Activated CD4-positive, alpha-beta T cell treated with anti-CD3 and anti-CD28 coated beads, Interleukin-2, amount 10 ng/mL, durations not matched to agents 7 days and 5 days (primary cell): ENCODE measurements at places on chromosomes 4 and X.
A peak's percentile ranks its signal among the peaks of the same experiment; 100 is the strongest.

- DNase-seq, result no peak
These were observed 48.3 kb upstream of the GUCY1A1 start for GRCh38 chr4:155618183-155618838.

DNA sequence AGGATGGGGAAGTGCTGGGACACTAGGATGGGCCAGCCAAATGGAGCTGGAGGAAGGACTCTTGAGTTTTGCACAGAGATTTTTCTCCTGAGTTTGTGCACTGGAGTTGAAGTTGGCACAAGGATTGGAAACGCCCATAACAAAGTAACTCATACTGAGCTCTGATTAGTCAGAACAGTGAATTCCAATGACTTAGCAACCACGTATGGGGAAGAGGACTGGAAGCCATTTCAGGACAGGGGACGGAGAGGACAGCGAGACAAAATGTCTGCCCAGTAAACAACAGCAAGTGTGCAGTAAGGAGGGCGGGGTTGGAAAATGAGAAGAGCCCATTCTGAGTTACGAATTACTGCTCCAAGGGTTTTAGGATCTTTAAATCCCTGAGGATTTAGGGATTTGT, 5.9 kb downstream of the RIPPLY1 start:
- DNase-seq, result no peak

DNA sequence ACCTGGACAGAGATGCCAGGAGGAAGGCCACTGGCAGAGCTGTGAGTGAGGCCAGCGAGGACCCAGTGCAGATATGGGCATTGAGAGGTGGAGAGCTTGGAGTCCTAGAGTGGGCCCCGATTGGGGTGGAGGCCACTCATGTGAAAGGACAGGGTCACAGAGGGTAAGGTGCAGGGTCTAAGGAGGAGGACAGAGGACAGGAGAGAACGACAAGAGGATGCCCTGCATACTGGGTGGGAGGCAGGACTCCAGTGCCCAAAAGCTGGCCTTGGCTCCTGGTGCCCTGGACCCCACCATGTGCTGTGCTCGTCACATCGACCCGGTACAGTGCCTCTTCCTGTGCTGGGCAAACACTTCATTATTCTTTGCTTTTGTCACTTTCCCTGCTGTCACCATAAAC, 66.7 kb downstream of the NAT8L start:
- no peak for DNase-seq

DNA sequence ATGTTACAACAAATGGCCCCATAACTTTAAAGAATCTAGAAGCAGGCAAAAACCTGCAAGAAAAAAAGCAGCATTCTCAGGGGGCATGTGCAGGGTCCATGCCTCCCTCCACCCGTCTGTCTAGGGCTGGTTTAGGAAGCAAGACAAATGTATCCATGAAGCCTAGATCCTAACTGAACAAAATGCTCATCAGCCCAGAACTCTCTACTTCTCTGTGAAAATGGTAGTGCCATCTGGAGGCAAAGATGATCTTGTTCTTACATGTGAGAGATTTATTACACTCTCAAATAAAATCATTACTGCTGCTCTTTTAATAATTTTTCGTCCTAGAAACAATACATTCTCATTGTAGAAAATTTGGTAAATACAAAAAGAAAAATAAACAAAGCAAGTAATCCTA, 26.7 kb downstream of the NR3C2 start:
- DNase-seq, result no peak

GRCh38 chr4:112075129-112075753, 70.0 kb upstream of the FAM241A start:
- DNase-seq, result peak; percentile 33

- DNase-seq, result no peak
These were observed 106.4 kb upstream of the GRIA3 start for GRCh38 chrX:123077631-123078030.

- no peak for DNase-seq
These were observed 34.4 kb downstream of the NEXMIF start for GRCh38 chrX:74890676-74891430.

- DNase-seq, result no peak
These were observed 997.1 kb downstream of the RAB28 start for GRCh38 chr4:12487000-12487399.

- DNase-seq, result no peak
These were observed 41.8 kb downstream of the RBBP7 start for GRCh38 chrX:16828124-16828908.

- no peak for DNase-seq
These were observed 140.1 kb upstream of the FRG1 start for GRCh38 chr4:189800545-189801088.

DNA sequence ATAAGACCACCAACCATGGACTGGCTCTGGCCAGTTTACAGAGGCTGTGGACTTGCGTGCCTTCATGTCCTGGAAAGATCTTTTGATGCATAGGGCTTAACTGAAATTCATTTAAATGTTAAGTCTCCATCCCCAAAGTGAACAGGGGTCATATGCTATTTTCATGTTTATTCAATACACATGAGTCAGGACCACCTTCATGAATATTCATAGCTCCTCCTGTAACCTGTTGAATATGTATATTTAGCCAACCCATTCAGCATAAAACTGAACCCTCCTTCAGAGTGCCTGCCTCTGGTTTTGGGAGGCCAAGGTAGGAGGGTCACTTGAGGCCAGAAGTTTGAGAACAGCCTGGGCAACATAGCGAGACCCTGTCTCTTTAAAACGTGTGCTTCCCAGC, 7.1 kb downstream of the CTPS2 start:
- DNase-seq, result no peak

- peak; percentile 22 for DNase-seq
These were observed 54.6 kb downstream of the ARAP2 start for GRCh38 chr4:36189511-36190226.

DNA sequence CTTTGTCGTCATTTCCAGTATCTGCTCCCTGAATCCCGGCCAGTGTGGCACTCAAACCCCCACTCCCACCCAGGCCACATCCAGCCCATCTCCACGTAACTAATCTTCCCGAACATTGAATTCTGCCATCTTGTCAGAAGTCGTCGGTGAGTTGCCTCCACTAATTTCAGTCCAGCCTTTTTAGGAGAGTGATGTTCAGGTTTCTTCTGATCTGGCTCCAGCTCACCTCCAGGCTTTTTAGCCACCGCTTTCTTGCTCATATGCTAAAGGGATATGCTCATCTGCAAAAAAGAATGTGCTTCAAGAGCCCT, 1.3 kb downstream of the TMEM165 start:
- DNase-seq, result no peak

- no peak for DNase-seq
These were observed 15.3 kb downstream of the CTAG1B start for GRCh38 chrX:154603438-154604430.

GRCh38 chr4:118803253-118803652, 32.7 kb downstream of the SEC24D start:
- DNase-seq, result no peak

- DNase-seq, result no peak
These were observed 74.7 kb downstream of the TRAM1L1 start for GRCh38 chr4:117010671-117011070.

DNA sequence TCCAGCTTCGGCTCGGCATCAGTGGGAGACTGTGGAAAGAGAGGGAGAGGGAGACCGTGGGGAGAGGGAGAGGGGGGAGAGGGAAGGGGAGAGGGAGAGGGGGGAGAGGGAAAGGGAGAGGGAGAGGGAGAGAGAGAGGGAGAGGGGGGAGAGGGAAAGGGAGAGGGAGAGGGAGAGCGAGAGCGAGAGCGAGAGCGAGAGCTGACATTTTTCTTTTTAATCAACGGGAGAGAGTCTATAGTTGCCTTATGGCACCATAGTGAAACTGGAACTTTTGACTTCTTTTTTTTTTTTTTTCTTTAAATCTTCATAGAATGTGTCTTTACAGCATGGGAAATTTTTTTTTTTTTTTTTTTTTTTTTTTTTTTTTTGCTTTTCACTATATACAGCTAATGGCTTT, 94.7 kb upstream of the NUDT6 start:
- DNase-seq, result no peak

DNA sequence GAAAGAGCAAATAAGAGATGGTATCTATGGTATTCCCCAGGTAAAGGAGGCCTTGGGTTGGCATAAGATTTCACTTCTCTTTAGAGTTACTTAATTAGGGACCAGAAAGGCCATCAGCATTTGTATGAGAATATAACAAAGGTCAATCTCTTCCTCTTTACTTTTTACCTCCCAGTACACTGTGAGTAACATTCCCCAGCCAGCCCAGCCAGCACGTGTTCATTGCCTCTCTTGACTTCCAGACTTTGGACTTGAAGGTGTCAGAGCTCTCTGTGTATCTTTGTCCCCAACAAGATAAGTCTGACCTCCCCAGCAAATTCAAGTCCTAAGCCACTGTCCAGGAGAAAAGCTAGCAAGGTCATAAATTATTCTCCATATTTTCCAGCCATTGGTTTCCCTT, 110.5 kb downstream of the AR start:
- DNase-seq, result no peak

GRCh38 chr4:175385797-175386196, 426.3 kb downstream of the GPM6A start:
- DNase-seq, result no peak

DNA sequence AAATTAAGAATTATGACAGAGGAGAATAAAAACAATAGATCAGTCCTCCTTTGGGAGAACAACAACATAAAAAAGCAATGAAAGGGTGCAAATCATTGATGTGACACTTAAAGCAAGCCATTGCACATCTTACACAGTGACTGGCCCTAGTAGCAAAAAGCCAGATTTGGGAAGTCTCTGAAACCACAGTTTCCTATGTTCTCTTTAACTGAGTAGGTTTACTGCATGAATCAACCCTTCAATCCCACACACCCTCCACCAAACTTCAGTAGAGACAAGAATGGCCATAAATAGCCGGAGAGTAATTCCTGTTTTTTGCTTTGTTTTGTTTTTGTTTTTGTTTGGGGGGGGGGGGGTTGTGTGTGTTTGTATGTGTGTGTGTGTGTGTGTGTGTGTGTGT, 180.8 kb downstream of the VEGFC start:
- DNase-seq, result no peak

DNA sequence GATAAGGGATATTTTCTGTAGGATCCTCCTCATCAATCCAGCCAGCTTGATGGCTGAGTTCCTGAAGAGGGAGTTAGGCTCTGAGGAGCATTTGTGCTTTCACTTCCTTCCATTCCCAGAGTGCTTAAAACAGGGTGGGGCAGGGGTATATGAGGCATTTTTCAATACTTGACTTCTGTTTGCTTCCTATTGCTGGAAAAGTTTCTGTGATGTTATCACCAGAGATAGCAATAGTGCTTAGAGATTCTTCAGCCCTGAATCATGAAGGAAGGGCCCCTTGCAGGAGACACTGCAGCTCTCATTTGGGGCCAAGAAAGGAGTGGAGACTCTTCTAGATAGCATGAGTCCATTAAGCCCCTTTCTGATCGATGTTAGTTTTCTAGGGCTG, 166.7 kb upstream of the RPS6KA3 start:
- no peak for DNase-seq

- DNase-seq, result no peak
These were observed 67.6 kb upstream of the GYPA start for GRCh38 chr4:144208074-144208473.

DNA sequence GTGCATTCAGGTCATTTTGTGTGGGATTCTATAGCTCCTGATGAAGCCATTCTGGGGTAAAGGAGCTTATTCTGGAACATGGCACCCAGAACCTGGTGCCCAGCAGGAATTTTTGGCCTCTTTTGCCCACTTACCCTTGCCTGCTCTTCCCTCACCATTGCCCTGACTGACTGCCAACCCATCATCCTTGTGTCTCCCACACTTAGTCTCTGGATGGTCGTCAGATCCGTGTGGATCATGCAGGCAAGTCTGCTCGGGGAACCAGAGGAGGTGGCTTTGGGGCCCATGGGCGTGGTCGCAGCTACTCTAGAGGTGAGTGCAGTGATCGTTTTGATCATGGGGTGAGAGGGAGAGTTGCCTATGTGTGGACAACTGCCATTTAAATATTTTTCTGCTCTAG, 1.8 kb downstream of the RBM3 start:
- no peak for DNase-seq

GRCh38 chrX:132615391-132616131, 126.7 kb upstream of the MBNL3 start:
- peak; percentile 39 for DNase-seq

DNA sequence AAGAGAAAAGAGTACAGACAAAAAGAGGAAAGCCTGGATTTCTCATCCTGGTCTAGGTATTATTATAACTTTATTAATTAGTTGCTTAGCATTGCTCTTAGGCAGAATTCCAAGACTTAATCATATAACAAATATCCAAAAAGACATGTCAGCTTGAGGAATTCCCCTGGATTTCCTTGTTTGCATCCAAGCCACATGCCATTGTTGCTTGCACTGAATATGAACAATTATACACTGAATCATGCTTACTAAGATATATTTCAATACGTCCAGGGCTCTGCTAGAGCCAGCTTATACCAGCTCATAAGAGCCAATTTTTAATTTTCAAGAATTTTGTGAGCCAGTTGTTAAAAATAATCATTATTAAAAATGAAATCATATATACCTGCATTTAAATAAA, 5.5 kb upstream of the TLR10 start:
- DNase-seq, result no peak

DNA sequence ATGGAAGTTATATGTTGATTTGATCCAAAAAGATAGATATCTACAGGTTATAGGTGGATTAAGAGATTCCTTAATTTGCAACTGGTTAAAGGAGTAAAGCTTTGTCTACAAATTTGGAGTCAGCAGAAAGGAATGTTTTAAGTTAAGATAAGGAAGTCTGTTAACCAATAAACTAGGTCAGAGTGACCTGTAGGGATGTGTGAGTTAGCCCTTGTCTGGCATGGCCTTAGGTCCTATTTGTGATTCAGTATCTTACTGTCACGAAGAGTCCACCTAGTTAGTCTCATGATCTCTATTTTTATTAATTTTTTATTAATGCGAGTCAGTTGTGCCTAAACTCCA, 230.8 kb downstream of the INPP4B start:
- DNase-seq, result no peak

GRCh38 chr4:184293552-184293951, 75.9 kb upstream of the ENPP6 start:
- no peak for DNase-seq

DNA sequence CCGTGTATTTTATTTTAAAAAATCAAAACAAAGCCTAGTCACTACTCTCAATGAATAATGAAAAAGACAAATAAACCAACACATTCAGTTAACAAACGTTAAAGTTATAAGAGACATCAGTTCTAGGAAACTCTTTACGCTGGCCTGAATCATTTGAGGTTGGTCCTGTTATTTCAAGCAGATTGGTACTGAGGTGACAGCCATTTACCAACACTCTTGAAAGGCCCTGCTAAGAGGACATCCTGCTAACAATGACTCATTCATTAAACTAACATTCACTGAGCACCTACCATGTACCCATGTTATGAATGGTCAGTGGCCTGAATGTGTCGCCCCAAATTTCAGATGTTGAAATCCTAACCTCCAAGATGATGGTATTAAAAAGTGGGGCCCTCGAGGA, 57.1 kb upstream of the ADGRG2 start:
- DNase-seq, result no peak
